ENCODE measurements at places on chromosomes 7 and 10.

DNA sequence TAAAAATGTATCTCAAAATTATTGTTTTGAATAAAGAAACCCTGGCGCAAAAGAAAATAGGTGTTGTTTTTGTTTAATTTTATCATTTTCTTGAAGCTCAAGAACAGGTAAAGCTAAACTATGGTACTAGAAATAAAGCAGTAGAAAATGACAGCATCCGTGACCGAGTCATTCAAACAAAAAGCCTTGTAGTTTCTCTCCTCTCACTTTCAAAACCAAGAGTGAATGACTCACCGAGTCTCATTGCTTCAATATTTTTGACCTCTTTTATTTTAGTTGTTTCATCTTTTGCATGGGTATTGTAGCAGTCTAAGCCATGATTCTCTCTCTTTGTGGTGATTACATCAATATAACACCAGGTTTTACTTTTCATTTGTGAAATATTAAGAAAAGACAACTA lies 396.5 kb downstream of the POM121L12 start:
- no peak for DNase-seq

DNA sequence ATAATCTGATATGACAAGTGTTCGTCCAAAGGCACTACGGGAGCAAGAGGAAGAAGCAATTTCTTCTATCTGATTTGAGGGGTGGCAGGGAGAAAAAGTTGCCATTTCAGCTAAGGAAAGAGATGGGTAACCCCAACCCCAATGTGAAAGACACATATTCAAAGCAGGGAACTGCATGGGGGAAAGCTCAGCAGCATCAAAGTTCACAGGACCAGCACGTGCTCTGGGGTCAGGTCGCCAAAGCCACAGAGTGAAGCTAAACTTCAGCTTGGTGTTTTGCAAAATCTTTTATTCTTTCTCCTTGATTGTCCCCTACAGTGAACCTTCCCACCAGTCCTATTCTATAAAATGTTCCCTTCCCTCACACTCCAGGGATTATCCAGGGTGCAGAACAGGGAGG lies 112.8 kb upstream of the PPP2R2D start:
- no peak for DNase-seq

- DNase-seq: no peak
Observed at GRCh38 chr7:149627911-149628310, 130.3 kb upstream of the ZNF746 start.

- no peak for DNase-seq
Observed at GRCh38 chr10:101103430-101103829, 27.7 kb upstream of the TLX1 start.

DNA sequence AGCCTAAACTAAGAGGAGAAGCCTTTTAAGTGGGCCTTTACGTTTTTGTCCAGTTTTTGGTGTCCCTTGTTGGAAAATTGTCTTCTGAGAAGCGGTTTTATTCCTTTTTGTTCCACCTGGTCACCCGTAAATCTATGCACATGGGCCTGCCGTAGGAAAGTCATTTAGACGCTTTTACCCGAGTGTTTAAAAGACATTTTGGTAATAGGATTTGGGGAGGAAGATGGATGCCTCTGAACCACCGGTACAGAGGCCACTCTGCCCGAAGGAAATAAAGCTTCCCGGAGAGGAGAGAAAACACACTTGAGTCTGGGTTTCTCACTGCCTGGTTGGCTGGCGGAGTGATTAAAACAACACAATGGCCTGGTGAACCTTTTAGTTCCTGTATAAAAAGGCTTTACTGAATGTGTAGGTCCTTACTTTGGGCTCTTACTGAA lies 760 bp downstream of the THNSL1 start:
- no peak for DNase-seq

GRCh38 chr7:98628418-98628817 lies 11.3 kb downstream of the NPTX2 start:
- no peak for DNase-seq

- DNase-seq: no peak
Observed at GRCh38 chr10:73597346-73597745, 6.2 kb upstream of the USP54 start.

DNA sequence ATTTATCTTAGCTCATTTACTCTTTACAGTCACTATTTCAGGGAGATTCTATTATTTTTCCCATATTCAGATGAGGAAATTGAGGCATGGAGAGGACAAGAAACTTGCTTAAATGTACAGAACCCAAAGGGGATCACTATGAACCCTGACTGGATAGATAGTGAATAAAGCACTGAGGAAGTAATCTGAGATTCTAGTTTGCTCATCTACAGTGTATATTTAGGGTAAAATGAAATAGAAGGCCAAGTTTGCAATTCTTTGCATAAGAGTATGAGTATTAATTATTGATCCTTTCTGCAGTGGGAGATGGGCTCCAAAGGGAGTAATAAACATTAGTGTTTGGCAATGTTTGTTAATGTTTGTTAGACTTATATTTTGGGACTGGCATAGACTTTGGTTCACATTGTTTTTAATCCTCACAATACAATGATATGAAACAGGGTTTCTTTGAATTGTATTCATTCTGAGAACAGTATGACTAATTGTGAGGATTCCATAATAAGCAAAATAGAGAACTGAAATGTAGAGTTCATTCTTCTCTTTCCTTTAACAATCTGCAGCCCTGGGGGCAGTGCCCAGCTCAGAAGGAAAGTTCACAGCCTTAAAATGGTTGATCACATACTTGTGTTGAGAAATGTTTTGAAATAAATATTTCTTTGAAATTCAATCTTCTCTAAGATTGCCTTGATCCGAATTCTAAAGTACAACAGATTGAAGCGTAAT lies 131.0 kb upstream of the ZNF804B start:
- no peak for DNase-seq

GRCh38 chr10:58932126-58932525 lies 244.3 kb upstream of the PHYHIPL start:
- no peak for DNase-seq

GRCh38 chr10:78609976-78610375 lies 458.8 kb upstream of the ZMIZ1 start:
- DNase-seq: no peak

DNA sequence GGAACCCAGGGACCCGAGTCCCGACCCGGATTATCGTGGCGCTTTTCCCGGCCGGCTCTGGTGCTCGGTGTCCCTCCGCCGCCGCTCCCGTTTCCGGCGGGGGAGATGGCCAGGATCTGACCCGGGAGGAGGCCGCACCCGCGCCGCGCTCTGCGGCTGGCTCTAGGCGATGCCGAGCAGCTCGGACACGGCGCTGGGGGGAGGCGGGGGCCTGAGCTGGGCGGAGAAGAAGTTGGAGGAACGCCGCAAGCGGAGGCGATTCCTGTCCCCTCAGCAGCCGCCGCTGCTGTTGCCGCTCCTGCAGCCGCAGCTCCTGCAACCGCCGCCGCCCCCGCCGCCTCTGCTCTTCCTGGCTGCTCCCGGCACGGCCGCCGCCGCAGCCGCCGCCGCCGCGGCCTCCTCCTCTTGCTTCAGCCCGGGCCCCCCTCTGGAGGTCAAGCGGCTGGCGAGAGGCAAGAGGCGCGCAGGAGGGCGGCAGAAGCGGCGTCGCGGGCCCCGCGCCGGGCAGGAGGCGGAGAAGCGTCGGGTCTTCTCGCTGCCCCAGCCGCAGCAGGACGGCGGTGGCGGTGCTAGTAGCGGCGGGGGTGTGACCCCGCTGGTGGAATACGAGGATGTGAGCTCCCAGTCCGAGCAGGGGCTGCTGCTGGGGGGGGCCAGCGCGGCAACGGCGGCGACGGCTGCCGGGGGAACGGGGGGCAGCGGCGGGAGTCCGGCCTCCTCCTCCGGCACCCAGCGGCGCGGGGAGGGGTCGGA lies 593 bp downstream of the CDK13 start:
- DNase-seq: peak; percentile 40

DNA sequence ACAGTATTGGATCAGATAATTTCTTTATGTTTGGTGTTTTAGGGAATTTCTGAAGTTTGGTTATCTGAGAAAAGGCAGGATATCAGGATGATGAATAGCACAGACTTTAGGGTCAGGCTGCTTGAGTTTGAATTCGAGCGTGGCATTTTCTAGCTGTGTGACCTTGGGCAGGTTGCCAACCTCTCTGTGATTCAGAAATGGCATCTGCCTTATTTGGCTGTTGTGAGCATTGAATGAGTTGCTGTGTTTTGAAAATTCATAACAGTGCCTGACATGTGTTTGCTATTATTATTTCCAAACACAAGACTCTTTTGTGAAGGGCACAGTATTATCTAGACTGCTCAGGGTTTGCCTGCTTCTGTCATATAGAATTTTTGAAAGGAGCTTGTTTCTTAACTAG lies 66.9 kb downstream of the NXPH1 start:
- DNase-seq: no peak

GRCh38 chr10:78357141-78358063 lies 323.7 kb downstream of the RPS24 start:
- DNase-seq: no peak

DNA sequence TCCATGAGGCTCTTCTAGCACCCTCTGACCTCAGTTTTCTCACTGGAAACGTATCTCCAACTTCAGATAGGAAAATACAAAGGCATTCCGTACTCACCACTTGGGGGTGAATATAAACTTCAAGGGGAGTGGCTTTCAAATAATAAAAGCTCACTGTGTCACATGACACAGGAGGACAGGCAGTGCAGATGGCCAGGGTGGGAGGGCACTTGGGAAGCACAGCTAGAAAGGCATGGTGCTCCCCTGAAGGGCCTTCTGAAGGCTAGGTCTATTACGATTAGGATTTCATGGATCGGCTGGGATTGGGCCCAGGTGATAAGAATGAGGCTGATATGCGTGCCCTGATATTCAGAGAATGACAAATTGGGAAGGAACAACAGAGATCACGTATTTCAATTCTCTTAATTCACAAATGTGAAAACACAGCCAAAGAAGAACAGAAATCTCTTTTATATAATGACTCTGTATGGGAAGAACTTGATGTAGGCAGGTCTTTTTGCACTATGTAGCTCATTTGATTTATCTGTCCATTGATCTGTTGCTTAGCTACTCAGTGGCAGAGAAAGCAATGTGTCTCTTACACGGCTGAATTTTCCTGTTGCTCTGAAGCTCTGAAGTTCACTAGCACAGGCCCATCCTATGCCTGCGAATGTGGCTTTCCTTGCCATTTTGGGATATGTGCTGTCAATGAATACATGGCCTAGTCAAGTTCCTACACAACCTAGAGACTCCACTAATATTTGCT lies 83.0 kb downstream of the BEND7 start:
- no peak for DNase-seq
